Activated CD4-positive, alpha-beta T cell treated with anti-CD3 and anti-CD28 coated beads for 36 hours (primary cell): ENCODE measurements at places on chromosomes 1 and 21. TPM values are rescaled to one million over a fixed set of nuclear protein-coding genes. Genes with fewer than 3 reads are reported as not detected.

The ATP1A4 gene
- not detected for total RNA-seq

- peak; percentile 58 for DNase-seq
- peak overlapping the region; percentile 8 for H3K4me3 ChIP-seq
- peaks cover 47% of the 10 kb centered on the region for H3K27me3 ChIP-seq
- H3K4me1 ChIP-seq, result peaks cover 19% of the 10 kb centered on the region
- H3K27ac ChIP-seq, result no peak overlapping the region
These were observed 996 bp upstream of the TMEM51 start for GRCh38 chr1:15152318-15153183.

The SLC22A15 gene
- 0.25 TPM for total RNA-seq

GRCh38 chr1:183609759-183610452 is 19.6 kb upstream of the NCF2 start:
- no peak overlapping the region for H3K27ac ChIP-seq
- no peak overlapping the region for H3K4me3 ChIP-seq
- H3K27me3 ChIP-seq, result peaks cover 2% of the 10 kb centered on the region
- no peaks in the 10 kb centered on the region for H3K36me3 ChIP-seq
- H3K4me1 ChIP-seq, result no peaks in the 10 kb centered on the region
- no peak for DNase-seq

DNA sequence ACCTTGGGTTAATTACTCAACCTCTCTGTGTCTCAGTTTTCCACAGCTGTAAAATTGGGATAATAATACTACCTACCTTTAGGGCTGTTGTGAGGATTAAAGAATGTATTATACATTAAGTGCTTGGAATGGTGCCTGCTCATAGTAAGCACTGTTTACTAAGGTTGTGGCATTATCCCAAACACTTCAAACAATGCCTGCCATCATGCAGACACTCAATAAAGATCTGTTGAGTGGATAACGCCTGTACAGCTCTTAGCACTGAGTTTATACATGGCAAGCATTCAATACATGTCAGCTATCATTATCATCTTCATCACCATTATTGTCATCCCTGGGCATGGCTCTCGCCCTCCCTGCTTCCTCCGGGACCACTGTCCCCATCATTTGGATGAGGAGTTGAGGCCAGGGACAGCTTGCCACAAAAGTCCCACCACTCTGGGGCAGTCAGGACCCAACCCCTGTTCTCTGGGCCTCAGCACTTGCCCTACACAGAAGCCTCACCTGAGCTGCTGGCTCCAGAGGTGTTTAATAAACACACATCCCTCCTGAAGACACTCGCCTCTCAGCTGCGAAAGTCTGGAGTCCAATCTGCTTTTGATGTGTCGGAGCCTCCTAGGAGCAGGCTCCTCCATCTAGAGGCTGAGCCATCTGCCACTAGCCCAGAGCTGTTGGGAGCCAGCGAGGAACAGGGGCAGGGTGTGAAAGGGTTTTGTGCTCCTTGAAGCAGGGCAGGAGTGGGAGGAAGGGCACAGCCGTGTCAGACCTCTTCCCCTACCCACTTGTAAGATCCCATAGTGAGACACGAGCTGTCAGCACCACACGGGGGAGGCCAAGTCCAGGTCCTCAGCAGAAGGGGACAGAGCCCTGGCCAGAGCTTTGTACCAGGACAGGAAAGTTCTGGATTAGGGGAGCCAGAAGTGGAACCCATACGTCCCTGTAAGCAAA is 80.9 kb upstream of the ZC3H12A start:
- H3K4me3 ChIP-seq, result no peak overlapping the region
- DNase-seq, result no peak
- no peaks in the 10 kb centered on the region for H3K36me3 ChIP-seq
- no peaks in the 10 kb centered on the region for H3K4me1 ChIP-seq

GRCh38 chr1:8629241-8630091 is 188.0 kb downstream of the RERE start:
- peaks cover 5% of the 10 kb centered on the region for H3K36me3 ChIP-seq
- H3K4me1 ChIP-seq, result peaks cover 50% of the 10 kb centered on the region
- H3K4me3 ChIP-seq, result no peak overlapping the region
- H3K27me3 ChIP-seq, result no peaks in the 10 kb centered on the region

The USH2A gene
- total RNA-seq, result not detected

DNA sequence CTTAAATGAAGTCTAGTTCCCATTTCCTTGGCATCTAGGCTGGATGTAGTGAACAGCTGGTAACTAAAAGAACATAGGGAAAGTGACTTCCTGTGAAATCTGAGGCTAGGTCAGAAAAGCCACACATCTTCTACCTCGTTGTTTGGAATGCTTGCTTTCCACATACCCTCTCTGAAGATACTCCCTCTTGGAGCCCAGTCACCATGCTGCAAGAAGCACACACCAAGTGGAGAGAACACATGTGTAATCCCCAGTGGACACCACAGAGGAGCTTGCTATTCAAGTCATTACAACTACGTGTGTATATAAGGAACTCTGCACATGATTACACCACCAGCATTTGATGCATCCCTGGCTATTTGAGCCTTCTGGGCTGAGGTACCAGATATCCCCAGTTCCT is 125.9 kb downstream of the RGS21 start:
- no peak overlapping the region for H3K4me3 ChIP-seq
- no peak overlapping the region for H3K27ac ChIP-seq
- H3K36me3 ChIP-seq, result no peaks in the 10 kb centered on the region

GRCh38 chr1:86227026-86227425 is 70.5 kb upstream of the COL24A1 start:
- no peaks in the 10 kb centered on the region for H3K27me3 ChIP-seq
- no peak overlapping the region for H3K4me3 ChIP-seq
- H3K4me1 ChIP-seq, result no peaks in the 10 kb centered on the region
- no peak overlapping the region for H3K27ac ChIP-seq

DNA sequence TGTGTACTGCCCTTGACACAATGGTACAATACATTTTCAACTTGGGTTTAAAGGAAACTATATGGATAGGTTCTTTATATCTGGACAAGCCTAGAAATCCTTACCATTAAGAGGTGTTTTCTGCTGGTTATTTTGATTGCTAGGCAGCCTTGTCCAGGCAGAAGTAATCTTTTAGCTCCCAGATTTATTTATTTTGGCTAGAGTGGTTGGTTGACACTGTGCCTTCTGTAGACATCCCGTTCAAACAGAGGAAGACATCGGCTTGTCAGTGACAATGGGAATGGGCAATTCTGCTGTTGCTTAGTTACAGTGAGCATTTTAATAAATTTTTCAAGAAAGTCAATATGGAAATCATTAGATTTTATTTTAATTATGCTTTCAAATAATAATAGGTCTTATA is 138.8 kb downstream of the VPS13D start:
- H3K4me3 ChIP-seq, result no peak overlapping the region
- H3K27me3 ChIP-seq, result no peaks in the 10 kb centered on the region
- DNase-seq, result no peak
- peaks cover 7% of the 10 kb centered on the region for H3K4me1 ChIP-seq

GRCh38 chr1:32221581-32221979 is 573 bp downstream of the TMEM234 start:
- no peak for DNase-seq
- peak overlapping the region; percentile 96 for H3K4me3 ChIP-seq
- H3K36me3 ChIP-seq, result peaks cover 22% of the 10 kb centered on the region
- peaks cover 29% of the 10 kb centered on the region for H3K4me1 ChIP-seq
- no peaks in the 10 kb centered on the region for H3K27me3 ChIP-seq

GRCh38 chr1:63982201-63982600 is 208.4 kb downstream of the ROR1 start:
- H3K4me1 ChIP-seq, result no peaks in the 10 kb centered on the region
- no peaks in the 10 kb centered on the region for H3K27me3 ChIP-seq
- no peak for DNase-seq
- H3K36me3 ChIP-seq, result no peaks in the 10 kb centered on the region

The EDARADD gene
- 2.8 TPM for total RNA-seq

DNA sequence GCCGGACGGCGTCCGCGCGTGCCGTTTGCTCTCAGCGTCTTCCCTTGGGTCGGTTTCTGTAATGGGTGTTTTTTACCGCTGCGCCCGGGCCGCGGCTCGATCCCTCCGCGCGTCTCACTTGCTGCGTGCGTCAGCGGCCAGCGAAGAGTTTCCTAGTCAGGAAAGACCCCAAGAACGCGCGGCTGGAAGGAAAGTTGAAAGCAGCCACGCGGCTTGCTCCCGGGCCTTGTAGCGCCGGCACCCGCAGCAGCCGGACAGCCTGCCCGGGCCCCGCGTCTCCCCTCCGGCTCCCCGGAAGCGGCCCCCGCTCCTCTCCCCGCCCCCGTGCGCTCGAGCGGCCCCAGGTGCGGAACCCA is 159.8 kb downstream of the RUNX1 start:
- peak; percentile 77 for DNase-seq
- H3K27me3 ChIP-seq, result no peaks in the 10 kb centered on the region
- H3K4me1 ChIP-seq, result peaks cover 38% of the 10 kb centered on the region
- peak overlapping the region; percentile 83 for H3K4me3 ChIP-seq
- peaks cover 26% of the 10 kb centered on the region for H3K36me3 ChIP-seq
